ENCODE measurements at places on chromosomes 5 and 9.

DNA sequence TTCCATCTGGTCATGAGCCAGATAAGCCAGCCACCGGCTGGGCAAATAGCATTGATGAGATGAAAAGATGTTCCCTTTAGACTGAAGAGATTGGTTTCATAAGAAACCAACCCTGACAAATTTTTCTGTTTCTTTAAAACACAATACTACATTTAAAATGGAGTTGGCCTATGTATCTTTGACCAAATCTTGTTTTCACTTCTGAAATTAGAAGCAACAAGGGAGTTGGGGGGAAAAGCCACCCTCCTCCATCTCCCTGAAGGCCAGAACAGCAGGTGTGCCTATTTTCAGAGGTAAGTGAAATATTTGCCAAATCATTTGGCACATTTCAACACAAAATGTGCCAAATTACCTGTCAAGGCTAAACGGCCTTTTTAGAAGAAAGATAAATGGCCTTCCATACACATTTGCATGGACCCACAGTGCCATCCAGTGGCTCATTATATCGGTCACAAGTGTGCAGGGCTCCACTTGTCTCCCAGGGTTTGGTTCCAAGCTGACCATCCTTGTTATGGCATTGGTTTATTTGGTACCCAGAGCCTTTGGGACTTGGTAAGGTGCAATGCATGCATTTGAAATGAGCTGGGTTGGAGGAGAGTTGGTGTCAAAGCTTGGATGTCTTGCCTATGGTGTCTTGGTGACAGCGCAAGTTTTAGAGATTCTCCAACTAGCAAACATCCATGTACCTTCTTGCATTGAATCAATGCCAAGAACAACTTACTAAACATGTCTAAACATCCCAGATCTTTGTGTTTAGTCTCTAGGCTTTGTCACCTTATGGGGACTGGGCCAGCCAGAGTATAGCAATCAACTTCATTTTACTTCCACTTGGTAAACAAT, 372.0 kb upstream of the KIF2A start:
- peak; percentile 25 for DNase-seq

- DNase-seq = no peak
Measured at GRCh38 chr5:145531038-145531734, 304.0 kb downstream of the PRELID2 start.

- no peak for DNase-seq
Measured at GRCh38 chr9:124928116-124928515, 12.8 kb downstream of the GOLGA1 start.

GRCh38 chr9:113624721-113625120, 161.2 kb downstream of the RGS3 start:
- no peak for DNase-seq

DNA sequence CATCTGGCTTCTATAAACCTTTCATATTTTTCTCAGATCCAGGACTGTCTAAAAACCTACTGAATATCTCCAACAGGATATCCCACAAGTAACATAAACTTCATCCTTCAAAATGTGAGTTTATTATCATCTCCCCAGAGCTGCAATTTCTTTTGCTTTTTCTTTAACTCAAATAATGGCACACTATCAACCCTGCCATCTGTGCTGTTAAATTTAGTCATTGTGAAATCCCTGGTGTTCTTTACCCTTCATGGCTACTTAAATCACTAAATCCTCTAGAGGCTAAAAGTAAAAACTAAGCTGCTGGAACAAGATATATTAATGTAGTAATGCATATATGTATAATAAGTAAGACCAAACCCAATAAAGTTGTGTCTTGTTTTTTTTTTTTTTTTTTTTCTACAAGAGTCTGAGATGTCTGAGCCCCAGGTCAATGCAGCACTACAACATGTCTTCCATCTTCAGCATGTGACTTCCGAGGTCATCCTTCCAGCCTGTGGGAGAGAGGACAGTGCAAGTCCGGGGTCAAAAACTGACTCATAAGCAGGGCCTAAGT, 362.9 kb downstream of the ADGRV1 start:
- no peak for DNase-seq

DNA sequence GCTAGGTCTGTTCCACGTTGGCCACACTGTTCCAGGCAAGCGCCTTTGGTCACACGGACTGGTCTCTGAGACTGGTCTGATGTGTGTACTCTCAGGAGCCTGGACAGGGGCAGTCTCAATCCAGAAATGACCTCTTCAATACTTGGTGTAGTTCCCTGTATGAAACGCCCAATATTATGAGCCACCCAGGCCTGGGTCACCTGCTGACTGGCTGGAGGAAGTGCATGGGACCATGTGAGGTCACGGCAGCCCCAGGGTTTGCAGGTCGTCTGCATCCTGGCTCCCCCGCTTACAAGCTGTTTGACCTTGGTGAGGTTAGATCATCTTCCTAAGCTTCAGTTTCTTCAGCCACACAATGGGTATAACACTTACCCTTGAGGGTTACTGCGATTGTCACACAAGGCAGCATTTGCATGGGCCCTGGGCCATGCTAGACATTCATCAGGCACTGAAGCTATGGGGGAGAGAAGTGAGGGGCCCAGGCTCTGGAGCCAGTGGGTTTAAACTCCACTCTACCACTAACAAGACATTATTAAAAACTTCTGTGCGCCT, 5.2 kb upstream of the GRHPR start:
- DNase-seq = no peak

GRCh38 chr5:160390787-160391696, 8.8 kb downstream of the FAM200C start:
- DNase-seq = no peak

DNA sequence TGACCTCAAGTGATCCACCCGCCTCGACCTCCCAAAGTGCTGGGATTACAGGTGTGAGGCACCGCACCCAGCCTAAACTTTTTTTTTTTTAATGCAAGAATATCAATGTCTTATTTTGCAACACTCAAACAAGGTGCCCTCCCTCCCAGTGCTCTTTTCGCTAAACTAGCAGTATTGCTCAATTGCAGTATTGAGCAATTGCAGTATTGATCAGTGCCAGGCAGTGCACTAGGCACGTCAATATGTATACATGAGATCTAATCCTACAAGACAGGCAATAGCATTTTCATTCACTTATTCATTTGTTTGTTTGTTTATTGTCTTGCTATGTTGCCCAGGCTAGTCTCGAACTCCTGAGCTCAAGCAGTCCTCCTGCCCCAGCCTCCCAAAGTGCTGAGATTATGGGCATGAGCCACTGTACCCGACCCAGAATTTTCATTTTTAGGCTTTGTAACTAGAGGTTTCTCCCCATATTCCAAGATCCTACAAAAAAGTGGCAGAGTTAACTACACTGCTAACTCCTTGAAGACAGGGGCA, 94.5 kb downstream of the TTLL11 start:
- DNase-seq = no peak

DNA sequence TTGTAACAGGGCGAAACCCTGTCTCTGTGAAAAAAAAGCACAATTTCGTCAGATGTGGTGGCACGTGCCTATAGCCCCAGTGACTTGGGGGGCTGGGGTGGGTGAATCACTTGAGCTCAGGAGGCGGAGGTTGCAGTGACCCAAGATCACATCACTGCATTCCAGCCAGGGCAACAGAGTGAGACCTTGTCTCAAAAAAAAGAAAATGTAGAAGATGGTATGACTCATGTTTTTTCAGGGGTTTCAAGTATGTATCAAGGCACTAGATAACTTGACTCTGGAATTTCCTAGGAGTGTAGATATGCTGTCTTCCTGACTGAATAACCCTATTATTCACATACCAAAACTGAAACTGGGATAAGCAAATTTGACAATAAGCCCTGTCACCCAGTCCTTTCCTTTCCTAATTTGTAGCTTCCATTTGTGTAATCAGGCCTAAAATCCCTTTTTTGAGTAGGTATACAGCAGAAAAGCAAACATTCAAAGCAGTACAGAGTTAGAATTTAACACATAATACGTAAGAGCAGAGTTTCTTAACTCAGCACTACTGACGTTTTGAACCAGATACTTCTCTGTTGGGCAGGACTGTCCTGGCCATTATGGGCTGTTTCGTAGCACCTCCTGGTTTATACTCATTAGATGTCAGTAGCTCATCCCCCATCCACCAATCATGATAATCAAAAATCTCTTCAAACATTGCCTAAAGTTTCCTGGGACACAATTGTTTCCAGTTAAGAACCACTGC, 17.3 kb upstream of the ANKRD18B start:
- no peak for DNase-seq

Measured in GM20000 (cell line).